ENCODE measurements at places on chromosomes 13 and 19.

DNA sequence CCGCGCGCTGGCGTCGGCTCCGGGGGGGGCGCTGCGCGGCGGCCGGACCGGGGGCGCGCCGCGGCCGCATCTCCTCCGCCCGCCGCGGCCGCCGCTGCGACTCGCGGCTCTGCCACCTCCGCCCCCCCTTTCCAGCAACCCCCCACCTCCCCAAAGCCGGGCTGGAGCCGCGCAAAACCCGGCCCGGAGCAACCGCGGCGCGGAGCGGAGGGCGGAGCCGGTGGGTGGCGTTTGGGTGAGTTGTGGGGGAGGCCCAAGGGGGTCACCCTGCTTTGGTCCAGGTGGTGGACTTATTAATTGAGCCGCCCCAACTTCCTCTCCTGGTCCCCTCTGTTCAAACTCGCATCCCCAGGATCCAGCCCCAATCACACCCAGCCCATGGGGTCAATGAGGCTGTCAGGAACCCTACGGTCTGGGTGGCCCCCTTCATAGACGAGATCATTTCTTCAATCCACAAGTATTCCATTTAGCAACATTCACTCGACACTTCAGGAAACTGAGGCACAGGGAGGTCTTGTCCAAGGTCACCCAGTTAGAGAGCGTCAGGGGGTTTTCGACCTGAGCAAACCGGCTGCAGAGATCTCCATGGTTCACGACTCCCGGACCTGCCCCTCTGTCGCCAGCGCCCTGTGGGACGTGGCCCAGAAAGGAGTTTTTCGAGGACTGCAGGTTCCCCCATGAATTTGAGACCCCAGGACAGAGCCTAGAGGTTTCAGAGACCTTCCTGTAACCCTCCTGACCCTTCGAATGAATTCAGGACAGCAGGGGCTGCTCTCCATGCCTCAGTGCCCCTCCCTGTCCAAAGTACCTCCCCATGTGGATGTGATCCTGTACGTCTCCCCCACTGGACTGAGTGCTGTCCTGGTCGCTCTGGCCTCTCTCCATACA, 22.4 kb upstream of the SEMA6B start:
- DNase-seq = no peak

- no peak for DNase-seq
Observed at GRCh38 chr13:49683489-49683888, 7.8 kb downstream of the EBPL start.

DNA sequence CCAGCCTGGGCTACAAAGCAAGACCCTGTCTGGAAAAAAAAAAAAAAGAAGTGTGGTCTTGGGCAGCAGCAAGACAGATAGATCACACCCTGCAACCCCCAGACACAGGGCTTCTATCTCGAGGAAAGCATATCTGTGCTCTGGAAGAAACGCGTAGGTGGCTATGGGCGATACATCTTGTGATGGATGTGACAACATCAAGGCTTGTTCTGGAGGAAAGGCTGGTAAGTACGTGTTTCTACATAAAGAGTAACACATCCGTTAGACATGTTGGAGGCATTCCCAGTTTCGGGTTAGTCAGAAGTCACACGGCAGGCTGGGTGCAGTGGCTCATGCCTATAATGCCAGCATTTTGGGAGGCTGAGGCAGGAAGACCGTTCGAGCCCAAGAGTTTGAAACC, 6.6 kb upstream of the DHDH start:
- DNase-seq = peak; percentile 11

- DNase-seq = no peak
Observed at GRCh38 chr13:59480396-59481259, 683.1 kb downstream of the DIAPH3 start.

DNA sequence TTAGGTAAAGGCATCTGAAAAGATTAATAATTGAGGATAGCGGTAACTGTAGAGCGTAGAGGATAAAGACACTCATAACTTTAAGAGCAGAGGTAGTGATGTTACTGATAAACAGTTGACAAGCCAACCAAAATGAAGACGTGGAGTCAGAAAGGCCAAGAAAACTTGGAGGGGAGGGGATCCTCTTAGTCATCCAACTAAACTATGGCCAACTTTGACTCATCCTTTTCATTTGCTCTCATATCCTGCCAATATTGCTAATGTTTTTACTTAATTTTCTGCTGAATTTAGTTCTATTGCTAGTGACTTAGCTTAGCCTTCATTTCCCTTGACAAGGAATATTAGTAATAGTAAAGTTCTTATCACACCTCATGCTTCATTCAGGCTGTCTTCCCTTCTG, 13.4 kb downstream of the ITGBL1 start:
- no peak for DNase-seq

DNA sequence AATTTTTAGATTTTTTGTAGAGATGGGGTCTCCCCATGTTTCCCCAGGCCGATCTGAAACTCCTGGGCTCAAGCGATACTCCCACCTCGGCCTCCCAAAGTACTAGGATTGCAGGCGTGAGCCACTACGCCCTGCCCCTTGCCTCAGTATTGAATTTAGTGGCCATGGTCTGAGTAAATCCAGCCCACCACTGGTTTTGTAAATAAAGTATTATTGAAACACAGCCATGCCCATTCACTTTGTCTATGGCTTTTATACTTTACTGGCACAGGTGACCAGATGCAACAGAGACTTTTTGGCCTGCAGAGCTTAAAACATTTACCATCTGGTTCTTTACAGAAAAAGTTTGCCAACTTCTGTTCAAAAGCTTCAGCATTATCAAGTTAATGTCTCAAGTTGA, 143.8 kb downstream of the PTPRS start:
- no peak for DNase-seq

- DNase-seq = no peak
Observed at GRCh38 chr13:89514534-89515312, 1832.8 kb upstream of the MIR17HG start.

- DNase-seq = no peak
Observed at GRCh38 chr13:63396746-63397145, 1981.1 kb upstream of the PCDH20 start.

DNA sequence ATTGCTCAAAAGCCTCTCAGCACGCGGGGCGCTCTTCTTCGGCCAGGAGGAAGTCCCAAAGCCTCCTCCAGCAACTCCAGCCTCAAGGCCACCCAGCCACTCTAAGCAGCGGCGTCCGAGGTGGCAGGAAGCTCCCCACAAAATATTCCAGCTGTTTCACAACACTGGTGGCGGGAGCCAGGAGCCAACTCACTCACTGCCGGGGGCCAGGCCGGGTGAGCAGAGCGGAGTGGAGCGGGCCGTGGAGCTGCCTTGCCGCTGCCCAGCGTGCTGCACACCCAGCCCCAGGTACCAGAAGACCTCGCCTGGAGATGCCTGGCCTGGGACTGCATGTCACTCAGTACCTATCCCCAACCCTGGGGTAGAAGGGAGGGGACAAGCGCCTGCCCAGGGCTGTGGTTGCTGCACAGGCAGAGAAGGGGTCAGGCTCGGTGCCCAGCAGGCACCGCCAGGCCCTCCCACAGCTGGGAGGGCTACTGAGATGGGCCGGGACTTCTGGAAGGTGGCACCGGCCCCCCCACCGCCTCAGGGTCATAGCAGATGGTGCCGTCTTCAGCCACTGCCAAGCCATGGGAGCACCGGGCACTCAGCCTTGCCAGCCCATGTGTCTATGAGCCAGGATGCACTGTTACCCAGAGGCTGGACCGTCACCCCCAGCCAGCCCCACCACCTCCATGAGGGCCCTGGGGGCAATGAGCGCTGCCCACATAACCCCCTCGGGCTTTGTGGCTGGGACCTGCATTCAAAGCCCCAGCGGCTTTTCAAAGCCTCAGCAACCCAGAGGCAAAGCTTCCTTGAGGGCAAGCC, 59.2 kb downstream of the MLLT1 start:
- no peak for DNase-seq

GRCh38 chr13:36555151-36555986, 118.5 kb upstream of the SERTM1 start:
- no peak for DNase-seq

- DNase-seq = no peak
Observed at GRCh38 chr19:29259867-29260281, 46.9 kb upstream of the UQCRFS1 start.

- no peak for DNase-seq
Observed at GRCh38 chr19:35306473-35307246, 14.7 kb downstream of the MAG start.

GRCh38 chr13:21698817-21699679, 28.2 kb downstream of the FGF9 start:
- DNase-seq = no peak

GRCh38 chr13:80386002-80386401, 45.1 kb upstream of the SPRY2 start:
- DNase-seq = peak; percentile 14

GRCh38 chr13:51004918-51005460, 95.4 kb downstream of the RNASEH2B start:
- DNase-seq = no peak

DNA sequence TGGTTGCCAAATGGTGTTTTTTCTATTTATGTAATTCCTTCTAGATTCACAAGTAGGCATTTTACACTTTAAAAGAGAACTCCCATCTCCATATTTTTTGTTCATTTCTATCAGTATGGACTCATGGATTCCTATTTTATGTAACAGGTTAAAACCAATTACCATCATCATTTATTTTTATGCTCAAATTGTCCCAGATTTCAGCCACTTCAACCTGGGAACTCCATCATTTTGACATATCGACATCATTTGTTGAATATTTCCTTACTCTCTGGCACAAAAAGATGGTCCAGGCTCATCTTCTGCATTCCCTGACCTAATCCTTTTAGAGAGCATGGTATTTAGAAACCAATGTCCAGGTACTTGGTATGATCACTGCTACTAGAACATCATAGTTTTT, 79.9 kb downstream of the VWA8 start:
- DNase-seq = no peak

- peak; percentile 36 for DNase-seq
Observed at GRCh38 chr19:10979951-10980381, 19.1 kb downstream of the SMARCA4 start.

- DNase-seq = no peak
Observed at GRCh38 chr19:34573226-34573864, 91.8 kb downstream of the WTIP start.

- no peak for DNase-seq
Observed at GRCh38 chr13:30584051-30584731, 33.5 kb upstream of the USPL1 start.

DNA sequence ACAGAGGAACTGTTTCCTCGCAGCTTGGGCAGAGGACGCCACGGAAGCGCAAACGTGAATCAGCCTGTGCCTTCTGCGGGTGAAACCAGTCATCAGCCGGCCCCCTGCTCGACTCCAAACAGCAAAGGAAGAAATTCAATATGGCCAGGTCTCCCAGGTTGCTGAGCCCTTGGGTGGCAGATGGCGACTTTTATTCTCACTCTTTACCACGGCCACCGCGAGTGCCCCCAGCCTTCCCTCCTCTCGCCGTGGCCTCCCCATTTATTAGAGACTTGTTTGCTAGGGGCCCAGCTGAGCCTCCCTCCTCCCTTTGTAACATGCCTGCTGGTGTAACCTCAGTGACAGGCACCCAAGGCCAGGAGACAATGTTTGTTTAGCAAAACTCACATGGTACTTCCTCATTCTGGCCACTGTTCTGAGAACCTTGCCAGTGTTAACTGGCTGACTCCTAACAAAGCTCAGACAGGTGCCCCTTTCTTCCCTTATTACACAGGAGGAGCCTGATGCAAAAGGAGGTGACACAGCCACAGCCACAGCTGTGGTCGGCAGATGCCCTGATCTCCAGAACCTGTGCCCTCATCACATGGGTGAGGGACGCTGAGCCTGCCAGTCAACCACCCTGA, 5.8 kb downstream of the RAB20 start:
- no peak for DNase-seq

DNA sequence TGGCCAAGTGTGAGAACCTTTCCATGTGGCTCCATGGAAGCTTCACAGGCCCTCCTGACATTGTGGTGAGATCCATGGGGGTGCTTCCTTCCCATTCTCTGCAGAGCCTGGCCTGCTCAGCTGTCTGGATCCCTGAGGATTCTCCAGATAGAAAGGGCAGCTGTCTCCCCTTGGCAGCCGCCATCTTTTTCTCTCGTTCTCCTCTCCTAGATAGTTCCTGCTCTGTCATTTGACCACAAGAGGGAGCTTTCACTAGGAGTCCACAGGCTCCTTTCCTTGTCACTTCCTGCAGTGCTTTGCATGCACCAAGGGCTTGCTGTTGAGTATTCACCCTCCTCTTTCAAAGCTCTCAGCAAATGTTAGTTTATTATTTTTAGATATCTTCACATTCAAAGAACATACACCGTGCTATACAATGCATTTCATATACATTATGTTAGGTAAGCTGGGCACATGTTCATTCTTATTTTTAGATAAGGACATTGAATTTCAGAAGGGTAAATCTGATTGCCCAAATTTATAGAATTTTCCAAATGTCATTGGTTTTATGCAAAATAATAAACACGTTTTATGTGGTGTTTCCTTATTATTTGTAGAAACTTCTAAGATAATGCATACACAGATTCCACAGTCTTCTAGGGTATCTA, 133.2 kb downstream of the FRY start:
- DNase-seq = peak; percentile 36

DNA sequence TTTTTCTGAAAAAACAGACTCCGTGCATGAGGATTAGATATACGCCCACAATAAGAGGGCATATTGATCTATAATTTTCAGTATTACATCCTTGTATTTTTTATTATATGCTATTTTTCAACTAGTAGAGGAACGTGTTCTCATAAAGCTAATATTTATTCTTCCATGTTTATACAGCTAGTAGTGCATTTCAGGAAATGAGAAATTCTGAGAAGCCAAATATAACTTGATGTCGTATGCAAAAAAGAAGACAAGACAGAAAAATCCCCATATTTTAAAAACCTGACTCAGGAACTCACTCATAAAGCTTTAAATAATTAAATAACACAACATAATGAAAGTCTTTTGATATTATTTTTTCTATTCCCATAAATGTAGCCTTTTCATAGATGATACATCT, 308.6 kb downstream of the ENOX1 start:
- DNase-seq = no peak

DNA sequence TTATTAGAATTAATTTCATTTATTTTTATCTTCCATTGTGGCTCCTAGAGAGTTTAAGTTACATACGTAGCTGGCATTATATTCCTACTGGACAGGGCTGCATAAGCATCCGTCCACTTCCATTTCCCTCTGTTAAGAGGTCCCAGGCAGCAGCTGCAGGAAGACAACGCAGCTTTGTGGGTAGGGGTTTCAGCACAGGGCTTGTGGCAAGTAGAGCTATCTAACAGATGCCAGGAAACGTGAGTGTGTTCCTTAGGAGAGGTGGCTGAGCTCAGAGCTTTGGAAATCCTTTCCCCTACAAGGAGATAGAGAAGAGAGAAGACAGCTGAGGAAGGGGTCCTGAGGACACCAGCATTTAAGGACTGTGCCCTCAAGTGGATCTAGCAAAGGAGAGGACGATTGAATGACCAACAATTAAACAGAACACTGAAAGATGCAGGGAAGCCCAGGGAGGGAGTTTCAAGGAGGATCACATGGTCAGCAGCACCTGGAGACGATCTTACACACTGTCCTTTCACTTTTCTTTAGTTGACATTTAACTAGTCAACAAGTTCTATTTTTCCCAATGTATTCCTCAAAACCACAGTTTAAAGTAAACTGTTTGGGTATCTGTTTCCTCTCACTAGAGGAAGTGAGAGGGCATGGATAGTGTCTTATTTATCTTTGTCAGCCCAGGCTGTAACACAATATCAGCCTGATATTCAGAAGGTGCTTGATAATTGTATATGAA, 2.3 kb upstream of the N4BP2L1 start:
- DNase-seq = no peak

Measured in CD4-positive, alpha-beta T cell treated with Interleukin-17A for 1 hour (primary cell).